Nucleus accumbens (tissue), 56 donors: ENCODE measurements at places on chromosomes 11 and 22.

GRCh38 chr11:87187076-87187475 is 149.3 kb downstream of the TMEM135 start:
- DNase-seq = no peak

DNA sequence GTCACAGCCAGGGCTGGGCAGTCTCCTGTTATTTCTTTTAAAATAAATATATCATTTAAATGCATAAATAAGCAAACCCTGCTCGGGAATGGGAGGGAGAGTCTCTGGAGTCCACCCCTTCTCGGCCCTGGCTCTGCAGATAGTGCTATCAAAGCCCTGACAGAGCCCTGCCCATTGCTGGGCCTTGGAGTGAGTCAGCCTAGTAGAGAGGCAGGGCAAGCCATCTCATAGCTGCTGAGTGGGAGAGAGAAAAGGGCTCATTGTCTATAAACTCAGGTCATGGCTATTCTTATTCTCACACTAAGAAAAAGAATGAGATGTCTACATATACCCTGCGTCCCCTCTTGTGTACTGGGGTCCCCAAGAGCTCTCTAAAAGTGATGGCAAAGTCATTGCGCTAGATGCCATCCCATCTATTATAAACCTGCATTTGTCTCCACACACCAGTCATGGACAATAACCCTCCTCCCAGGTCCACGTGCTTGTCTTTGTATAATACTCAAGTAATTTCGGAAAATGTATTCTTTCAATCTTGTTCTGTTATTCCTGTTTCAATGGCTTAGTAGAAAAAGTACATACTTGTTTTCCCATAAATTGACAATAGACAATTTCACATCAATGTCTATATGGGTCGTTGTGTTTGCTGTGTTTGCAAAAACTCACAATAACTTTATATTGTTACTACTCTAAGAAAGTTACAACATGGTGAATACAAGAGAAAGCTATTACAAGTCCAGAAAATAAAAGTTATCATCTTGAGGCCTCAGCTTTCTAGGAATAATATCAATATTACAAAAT is 13.4 kb downstream of the OR51B4 start:
- no peak for DNase-seq

DNA sequence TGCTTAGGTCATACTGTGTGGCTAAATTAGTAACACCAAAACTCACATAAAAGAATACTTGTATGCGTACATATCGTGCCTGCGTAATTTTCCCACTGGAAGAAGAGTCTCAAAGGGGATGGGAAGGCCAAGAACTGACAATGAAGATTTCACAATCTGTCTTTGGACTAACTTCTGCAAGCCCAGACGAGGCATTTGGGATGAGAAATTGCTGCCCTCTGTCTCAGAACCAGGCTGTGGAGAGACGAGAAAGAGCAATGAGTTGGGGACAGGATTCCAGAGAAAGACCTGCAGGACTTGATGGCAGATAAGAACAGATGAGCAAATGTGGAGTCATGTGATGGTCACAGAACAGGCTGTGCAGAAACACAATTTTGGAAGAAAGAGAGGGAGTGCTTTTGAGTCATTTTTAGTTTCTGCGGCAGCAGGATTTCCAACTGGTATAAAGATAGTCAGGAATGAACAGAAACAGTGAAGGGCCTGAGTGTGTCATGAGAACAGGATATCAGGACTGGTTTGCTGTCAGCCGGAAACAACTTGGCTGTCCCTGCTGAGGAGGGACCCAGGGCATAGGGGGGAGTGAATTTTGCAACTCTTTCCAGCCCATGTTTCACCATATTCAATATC is 82.7 kb upstream of the CTSC start:
- DNase-seq = no peak

GRCh38 chr11:131601586-131601985 is 231.2 kb downstream of the NTM start:
- no peak for DNase-seq

- DNase-seq = no peak
Observed at GRCh38 chr11:57312511-57313021, 12.2 kb downstream of the TNKS1BP1 start.

DNA sequence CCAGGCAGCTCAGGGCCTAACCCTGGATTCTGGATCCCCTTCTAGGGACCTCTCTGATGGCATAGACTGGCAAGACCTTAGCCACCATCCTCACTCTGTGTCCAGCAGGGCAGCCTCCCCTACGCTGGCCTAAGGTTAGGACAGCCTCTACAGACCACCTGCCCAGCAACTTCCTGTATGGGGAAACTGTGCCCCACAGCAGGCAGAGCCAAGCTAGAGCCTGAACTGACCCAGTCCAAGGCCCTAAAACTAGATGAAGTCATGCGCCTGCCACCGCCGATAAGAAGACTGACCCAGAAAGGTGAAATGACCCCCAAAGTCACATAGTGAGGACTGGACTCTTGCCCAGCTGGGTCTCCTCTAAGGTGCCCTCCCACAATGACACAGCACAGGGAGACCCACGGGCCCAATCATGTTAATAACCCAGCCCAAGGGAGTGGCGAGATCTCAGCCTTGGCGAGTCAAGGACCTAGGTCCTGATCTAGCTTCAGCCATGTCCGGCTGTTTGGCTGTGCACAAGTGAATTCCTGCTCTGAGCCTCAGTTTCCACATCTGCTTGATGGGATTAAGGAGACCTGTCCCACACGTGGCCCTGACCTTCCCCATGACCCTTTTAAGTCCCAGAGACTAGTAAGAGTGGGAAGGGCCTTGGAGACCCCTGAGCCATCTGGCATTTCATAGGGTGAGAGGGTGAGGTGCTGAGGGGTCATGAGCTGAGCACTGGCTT is 17.6 kb downstream of the STARD10 start:
- DNase-seq = no peak

- DNase-seq = no peak
Observed at GRCh38 chr11:3127706-3128355, 37.3 kb downstream of the OSBPL5 start.
